ENCODE measurements at places on chromosomes 16 and 17.

DNA sequence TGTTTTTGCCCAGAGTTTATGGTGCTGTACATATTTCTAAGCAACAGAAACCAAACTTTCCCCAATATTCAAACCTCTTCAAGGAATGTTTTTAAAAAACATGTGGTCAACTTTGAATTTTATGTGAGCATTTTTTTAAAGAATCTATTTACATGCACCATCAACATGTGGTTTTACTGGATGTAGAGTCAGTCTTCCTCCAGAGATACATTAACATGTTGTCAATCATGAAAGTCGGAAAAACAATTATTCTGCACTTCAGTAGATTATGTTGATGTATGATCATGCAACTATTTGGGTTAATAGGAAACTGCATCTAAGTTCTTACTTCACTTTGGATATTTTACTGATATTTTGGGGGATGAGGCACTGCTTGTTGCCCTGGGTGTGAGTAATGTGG, 208.6 kb downstream of the FOXL1 start:
- DNase-seq = no peak

DNA sequence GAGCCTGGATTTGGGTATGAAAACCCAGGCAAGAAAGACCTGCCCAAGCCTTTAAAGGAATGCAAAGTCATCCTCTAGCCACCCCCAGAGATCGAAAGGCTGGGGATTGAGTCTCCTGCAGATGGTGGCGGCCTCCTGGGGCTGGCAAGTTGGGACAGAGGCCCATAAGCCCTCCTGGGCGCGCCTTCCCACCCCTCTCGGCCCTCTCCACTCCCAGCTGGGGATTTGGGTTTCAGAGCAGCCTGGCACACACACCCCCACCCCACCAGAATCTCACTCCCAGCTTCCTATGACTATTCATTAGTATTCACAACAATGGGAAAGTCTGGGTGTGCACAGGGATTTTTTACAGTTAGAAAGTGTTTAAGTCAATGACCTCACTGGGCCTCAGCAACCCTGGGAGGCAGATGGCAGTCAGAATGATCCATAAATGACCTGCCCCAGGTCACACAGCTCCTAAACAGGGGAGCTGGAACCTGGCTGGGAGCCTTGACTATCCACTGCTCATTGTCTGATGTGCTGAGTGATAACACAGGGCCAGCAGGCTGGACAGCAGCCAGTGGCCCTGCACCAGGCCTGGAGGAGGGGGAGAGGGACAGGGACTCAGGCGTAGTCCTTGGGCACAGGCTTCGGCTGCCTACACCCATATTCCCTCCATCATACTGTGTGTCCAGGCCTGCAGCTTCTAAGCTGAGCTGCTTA, 12.1 kb downstream of the NHERF1 start:
- DNase-seq = no peak

DNA sequence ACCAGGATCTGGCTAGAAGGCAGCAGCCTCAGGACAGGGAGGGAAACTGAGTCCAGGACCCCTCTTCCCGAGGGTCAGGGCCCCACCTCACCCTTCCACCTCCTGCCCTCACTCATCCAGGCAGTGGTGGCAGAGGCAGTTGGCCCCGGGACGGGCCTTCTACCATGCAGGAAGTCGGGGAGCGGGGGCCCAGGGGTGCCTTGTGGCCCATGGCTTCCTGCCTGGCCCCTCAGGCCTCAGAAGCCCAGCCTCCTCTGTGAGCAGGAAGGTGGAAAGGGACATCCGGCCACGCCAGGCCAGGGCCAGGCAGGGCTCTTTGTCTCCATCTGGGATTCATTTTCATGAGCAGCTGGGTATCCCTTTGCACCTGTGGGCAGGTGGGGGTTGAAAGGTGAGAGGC, 58.5 kb downstream of the BAHCC1 start:
- DNase-seq = no peak

- DNase-seq = no peak
Measured at GRCh38 chr17:61793565-61793964, 69.8 kb downstream of the BRIP1 start.

GRCh38 chr16:87963400-87963799, 12.2 kb downstream of the BANP start:
- DNase-seq = peak; percentile 55

GRCh38 chr17:30429155-30429554, 48.1 kb upstream of the GOSR1 start:
- DNase-seq = no peak

DNA sequence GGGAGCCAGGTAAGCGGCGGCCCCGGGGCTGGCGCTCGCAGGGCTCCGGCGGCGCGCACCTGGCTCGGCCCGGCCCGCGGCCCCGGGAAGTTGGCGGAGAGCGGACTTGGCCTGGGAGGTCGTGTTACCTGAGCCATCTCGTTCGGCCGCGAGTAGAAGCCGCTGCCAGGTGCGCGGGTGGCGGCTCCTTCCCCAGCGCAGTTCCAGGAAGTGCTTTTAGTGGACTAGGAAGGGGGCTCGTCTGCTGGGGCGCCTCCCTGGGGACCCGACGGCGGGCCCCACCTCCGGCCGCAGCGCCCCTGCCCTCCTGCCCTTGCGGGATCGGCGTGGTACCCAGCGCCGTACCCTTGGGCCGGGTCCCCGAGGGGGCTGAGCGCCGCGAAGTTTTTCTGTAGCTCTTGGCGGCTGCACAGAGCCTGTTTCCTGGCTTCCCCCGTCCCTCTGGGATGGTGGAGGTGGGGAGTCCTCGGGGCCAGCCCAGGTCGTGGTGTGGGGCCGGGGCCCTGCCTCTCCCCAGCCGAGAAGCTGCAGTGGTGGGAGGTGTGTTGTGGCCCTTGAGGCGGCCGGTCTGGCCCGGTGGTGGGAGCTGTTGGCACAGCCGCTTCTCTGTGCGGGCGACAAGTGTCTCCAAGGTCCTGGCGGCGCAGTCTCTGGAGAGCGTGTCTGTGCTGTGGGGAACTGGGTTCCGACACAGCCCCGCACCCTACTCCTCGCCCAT, 96.9 kb downstream of the RAB11FIP4 start:
- DNase-seq = no peak

DNA sequence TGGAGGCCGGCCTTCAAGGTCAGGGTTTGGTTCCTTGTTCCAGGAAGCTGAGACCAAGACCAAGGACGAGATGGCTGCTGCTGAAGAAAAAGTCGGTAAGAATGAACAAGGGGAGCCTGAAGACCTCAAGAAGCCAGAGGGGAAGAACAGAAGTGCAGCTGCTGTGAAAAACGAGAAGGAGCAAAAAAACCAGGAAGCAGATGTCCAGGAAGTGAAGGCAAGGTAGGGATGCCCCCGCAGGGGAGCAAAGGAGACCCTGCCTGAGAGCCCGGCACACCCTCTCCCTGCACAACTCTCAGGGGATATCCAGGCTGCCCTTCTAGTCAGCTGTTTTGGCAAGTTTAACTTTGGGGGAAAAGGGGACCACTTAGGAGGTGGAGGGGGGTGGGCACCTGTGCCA, 29.0 kb downstream of the RNF213 start:
- DNase-seq = no peak

DNA sequence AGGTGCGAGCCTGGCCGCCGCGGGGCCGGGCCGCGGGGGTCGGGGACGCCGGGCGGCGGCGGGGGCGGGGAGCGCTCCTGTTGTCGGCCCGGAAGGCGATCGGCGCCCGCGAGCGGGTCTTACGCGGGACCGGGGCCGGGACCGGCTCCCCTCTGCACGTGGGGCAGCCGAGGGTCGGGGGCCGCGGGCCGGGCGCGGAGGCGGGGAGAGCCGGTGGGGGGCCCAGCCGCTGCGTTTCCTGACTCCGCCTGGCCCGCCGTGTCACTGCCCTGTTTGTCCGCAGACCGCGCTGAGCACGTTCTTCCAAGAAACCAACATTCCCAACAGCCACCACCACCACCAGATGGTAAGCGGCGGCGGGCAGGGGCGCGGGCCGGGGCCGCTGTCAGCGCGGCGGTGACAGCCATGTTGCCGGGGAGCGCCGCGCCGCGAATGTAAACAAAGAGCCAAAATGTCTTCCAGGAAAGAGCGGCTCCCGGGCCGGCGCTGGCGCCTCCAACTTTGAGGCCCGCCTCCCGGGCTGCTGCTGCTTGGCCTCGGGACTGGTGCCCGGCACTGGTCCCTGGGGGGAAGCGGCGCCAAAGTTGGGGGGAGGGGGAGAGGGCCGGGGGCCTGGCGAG, 586 bp downstream of the UBALD2 start:
- DNase-seq = peak; percentile 63

GRCh38 chr17:12078791-12079190, 58.1 kb downstream of the MAP2K4 start:
- DNase-seq = no peak

DNA sequence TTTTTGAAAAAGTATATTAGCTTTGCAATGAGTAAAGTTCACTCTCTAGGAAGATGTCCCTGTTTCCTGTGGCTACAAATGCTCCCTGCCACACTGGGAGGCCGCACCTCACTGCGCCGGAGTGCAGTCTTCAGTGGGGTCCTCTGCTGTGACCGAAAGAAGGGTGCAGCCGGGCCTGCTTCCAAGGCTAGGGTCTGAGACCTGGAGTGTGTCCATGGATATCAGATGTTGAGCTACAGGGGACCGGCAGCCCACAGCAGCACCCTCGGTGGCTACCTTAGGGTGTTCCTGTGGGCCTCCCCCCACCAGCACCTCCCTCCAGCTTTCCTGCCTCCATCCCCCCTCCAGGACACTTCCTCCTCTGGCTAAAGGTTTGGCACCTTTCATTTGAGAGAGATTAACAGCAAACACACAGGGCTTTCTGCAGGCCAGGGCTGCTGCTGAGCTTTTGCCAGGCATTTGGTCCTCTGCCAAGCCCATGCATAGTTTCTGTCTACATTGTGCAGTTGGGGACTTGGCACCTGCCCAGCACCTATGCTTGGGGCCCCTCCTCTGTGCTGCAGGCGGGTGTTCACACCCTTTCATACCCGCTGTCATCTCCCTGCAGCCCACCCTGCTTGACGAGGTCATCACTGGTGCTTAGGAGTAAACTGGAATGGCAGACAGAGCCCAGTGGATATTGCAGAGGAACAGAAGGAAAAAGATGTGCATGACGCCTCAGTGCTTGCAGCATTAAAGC, 33.8 kb upstream of the CRISPLD2 start:
- DNase-seq = no peak

DNA sequence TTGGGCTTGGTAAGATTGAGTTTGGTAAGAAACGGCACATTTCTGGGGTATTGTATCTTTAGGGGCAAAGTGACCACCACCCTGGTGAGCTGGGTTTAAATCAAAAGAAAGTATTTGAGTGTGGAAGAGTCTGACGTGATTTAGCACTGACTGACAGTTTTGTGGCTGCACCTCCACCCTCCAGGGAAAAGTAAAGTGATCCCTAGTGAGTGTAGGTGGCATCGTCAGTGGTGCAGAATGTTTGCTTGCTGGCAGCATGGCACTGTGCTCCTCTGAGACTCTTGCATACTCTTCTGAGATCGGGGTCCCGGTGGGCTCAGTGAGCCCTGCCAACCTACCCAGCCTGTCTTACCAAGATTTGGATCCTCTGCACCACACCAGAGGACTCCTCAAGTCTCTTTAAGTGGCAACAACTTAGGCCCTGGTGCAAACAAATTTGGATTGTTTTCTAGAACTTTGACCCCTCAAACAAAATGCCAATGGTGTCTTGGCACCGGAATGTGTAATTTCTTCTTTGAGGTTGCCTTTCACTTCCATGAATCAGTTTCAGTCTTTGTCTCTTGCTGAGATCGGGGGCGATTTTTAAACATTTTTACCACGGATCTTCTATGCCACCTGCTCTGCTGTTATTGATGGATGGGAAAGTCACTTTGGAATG, 2.8 kb downstream of the PRKCB start:
- no peak for DNase-seq

- DNase-seq = no peak
Measured at GRCh38 chr17:19928299-19928698, 49.3 kb downstream of the AKAP10 start.

GRCh38 chr17:58884161-58884560, 128.5 kb downstream of the PPM1E start:
- DNase-seq = no peak

GRCh38 chr17:60971515-60972369, 294.1 kb downstream of the BCAS3 start:
- DNase-seq = peak; percentile 47

DNA sequence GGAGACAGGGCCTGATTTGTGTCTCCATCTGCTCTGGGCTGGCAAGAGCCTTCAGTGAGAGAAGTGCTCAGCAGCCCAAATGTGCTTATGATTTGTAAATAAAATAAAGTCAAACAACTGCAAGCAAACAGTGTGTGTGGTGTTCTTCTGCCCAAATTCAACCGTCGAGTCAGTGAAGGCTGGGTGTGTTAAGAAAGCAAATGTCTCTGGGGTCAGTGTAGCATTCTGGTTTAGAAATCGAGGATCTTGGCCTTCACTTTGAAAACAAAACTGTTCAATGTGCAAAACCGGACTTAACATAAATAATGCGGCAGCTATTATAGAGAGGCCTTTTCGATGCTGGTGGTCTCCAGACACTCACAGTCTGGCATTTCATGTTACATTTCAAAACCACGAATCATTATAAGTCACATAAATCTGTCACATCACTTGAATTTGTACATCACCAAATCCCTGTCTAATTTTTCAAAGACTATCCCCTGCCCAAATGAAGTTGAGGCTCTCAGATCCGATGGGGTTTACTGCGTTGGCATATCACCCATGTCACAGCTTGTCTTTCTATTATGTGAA, 158.6 kb upstream of the MYOCD start:
- no peak for DNase-seq

- no peak for DNase-seq
Measured at GRCh38 chr17:41907185-41907556, 11.6 kb downstream of the ACLY start.
